Posterior cingulate gyrus (tissue), 11 donors: ENCODE measurements at places on chromosomes 1 and 21.
A peak's percentile ranks its signal among the peaks of the same experiment; 100 is the strongest.

- no peak for DNase-seq
Measured at GRCh38 chr1:110433803-110434202, 17.1 kb upstream of the PROK1 start.

DNA sequence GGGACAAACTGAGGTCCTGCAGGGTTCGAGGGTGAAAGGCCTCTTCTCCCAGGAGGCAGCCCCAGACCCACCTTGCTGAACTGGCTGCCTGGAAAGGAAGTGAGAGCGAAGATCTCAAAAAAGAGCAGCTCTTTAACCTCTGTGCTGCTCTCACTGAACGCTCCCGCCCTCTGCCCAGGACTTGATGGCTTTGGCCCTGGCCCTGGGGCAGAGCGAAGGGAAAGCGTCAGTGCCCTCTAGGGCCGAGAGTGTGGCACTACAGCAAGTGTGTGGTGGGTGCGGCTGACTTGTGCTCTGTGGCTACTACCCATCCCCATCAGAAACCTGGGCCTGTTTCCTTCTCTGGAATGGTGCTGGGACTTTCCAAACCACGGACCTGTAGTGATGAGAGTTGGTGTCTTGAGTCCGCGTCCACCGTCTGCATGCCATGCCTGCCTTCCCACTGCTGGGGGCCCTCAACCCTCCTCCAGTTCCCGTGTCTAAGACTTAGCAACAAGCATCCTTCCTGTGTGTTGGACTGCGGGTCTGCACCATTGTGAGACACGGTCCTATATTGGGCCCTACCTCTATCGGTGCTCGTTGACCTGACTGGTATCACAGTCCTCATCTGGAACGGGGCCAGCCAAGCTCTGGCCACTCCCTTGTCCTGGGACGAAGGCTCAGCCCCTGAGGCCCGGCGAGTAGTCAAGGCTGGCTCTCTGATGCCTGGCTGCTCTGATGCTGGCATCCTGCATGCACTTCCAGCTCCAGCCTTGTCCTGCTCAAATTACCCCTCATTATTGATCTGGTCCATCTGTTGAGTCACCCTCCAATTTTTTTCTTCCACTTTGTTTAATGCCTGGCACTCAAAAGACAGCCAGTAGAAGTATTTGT is 180.3 kb downstream of the DISC1 start:
- DNase-seq, result peak; percentile 82

GRCh38 chr1:194830387-194830786 is 1644.0 kb upstream of the B3GALT2 start:
- DNase-seq, result no peak

DNA sequence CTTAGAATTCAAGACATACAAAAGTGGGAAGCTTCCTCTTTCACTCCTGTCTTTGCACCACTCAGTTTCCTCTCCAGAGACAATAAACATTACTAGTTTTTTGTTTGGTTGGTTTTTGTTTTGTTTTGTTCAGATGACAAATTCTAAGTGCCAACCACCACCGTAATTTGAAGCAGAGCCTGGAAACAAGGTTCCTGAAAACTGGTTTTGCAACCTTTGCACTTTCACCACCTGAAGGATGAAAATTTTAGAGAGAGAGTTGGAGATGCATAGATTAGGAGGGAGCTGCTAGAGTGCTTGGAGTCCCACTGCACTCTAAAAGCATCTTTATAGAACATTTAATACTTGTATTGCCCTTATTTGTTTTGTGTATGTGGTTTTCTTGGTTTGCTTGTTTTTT is 20.2 kb upstream of the MGST3 start:
- DNase-seq, result no peak

- peak; percentile 88 for DNase-seq
Measured at GRCh38 chr1:40649592-40649930, 15.9 kb downstream of the RIMS3 start.

GRCh38 chr21:16891821-16892220 is 621.0 kb upstream of the CXADR start:
- DNase-seq, result no peak

DNA sequence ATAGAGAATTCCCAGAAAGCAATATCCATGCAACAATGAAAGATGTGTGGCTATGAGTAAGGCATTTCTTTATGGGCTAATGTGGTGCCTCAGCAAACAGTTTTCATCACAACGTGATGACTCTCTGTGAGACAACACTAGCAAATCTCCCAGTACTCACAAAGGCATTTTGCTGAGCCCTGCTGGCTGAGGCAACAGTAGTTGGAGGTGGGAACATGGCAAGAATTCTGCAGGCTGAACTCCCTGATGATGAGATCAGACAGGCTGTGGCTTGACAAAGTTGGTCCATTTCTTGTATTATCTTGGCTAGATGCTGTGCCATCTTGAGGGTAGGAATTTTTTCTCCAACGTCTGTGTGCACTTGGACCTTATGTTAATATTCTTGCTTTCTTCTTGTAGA is 24.6 kb downstream of the PROX1 start:
- no peak for DNase-seq

DNA sequence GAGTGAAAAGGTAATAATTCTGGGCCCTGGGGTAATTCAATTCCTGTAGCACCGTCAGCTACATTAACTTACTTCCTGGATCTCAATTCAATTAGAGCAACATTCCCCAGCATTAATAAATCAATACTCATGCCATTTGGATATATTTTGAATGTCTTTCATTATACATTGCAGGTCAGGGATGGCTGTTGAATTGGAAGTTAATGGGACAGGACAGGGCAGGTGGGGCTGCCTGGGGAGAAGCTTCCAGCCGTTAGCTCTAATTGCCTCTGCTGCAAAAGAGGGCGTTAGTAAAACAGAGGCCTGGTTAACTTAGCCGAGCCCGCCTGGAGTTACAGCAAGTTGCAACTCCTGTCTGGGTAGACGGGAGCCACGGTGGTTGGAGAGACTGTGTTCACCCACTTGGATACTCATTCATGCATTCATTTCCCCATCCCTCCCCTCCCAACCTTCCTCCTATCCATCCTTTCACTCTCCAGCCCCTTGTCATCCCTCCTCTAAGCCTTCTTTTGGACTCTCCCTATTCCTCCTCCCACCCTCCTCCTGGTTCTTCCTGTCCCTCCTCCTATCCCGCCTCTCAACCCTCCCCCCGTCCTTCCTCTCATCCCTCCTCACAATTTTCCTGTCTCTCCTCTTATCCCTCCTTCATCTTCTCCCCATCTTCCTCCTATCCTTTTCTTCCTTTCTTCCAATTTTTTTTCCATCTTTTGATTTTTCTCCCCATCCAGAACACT is 137.6 kb upstream of the RUNX3 start:
- DNase-seq, result peak; percentile 35

- DNase-seq, result no peak
Measured at GRCh38 chr1:246261639-246262038, 245.4 kb downstream of the SMYD3 start.
